ENCODE measurements at places on chromosomes 7 and 10.

DNA sequence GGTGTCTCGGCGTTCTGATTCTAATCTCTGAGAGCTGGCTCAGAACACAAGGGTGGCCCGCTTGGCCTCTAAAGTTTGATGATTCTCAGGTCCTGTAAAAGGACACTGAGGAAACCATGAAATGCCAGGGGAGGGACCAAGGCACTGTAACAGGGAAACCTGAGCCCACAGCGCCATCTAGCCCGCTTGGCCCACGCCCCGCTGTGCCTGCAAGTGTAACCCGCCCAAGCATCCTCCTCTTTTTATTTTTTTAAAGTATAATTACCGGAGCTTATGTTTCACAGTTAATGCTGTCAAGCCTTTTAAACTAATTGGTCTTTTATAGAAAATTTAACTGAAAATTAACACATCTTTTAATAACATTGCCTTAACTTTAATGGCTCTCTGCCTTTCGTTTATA lies 734.7 kb downstream of the KCNMA1 start:
- peak; percentile 74 for DNase-seq

GRCh38 chr7:135856356-135857144 lies 107.9 kb upstream of the FAM180A start:
- no peak for DNase-seq

GRCh38 chr10:29132551-29133111 lies 156.2 kb upstream of the LYZL1 start:
- DNase-seq, result no peak

DNA sequence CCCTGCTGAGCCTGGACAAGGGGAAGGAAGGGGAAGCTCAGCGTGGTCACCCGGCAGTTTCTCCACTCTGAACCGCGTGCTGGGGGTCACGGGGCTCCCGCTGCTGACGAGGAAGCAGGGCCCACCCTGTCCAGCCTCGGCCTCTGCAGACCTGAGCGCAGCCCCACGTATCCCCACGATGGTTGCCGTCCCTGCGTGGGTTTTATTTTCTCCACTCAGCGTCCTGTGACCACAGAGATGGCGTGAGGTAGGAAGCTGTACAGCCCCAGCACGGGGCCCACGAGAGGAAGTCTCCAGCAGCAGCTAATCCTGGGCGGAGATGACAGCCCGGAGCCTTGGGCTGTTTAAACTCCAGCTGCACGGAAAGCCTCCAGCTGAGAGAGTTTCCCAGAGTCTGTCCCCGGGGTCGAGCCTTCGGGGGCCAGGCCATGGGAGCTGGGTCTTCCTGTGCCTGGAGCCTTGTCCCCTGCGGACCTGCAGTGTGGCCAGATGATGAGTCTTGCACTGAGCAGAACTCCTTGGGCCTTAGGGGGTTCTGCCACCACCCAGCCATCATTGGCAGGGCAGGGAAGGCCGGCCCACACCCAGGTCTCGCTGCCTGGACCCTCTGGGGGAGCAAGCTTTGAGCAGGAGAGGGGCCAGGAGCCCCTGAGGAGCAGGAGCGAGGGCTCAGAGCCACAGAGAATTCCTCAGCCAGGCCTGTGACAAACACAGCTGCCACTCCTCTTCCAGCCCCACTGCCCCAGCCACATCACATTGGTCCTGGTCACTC lies 72.8 kb upstream of the FAM20C start:
- DNase-seq, result peak; percentile 77

DNA sequence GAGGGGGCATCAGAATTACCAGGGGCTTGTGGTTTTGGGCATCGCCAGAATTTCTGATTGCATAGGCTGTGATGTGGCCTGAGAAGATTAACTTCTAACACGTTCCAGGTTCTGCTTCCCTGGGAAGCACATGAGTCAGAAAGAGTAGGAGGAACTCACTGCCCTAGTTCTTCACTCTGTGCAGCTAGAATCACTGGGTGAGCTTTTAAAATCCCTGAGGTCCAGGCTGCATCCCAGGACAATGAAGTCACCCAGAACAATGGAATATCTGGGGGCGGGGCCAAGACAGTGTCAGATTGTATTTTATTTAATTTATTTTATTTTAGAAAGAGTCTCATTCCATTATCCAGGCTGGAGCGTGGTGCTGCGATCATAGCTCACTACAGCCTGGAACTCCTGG lies 636.5 kb downstream of the CALN1 start:
- DNase-seq, result no peak

GRCh38 chr10:104247513-104248146 lies 7.1 kb upstream of the GSTO1 start:
- DNase-seq, result no peak

All from heart left ventricle (tissue), 16 donors.